Fibroblast of skin of right quadriceps (primary cell): ENCODE measurements at places on chromosomes 4 and X.
A peak's percentile ranks its signal among the peaks of the same experiment; 100 is the strongest.

GRCh38 chr4:129136433-129136832 lies 40.5 kb downstream of the C4orf33 start:
- no peak for DNase-seq

DNA sequence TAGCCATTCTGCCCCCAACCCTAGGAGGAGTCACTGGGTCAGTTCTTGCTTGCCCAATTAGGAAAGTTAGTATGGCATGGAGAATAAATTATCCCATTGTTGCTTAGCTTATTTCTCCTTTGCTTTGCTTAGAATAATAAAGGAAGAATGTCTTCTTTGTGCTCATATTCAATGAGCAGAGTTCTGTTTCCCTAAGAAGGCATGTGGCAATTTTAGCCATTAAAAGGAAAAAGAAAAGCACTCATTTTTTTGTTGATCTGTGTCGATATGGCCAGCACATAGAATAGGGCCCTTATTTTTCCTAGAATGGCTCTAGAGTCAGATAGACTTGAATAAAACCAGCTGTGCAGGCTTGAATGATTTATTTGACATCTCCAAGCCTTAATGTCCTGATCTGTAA lies 166.4 kb upstream of the PPARGC1A start:
- no peak for DNase-seq

DNA sequence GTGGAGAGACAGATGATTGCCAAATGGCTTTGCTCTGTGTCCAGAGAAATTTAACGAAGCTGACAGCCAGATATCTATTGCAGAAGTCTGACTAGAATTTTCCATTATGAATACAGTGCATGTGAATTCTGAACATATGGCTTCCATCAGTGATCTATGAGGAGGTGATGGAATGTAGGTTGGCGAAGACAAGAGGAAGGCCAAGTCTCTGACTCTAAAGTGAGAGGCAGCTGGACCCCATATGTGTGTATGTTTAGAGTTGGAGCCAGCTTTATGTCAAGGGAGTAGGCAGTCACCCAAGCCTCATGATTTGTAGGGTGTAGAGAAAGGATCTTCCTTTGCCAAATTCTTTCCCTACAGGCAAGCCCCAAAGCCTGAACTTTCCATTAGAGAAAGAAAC lies 76.2 kb upstream of the TEX13D start:
- peak; percentile 96 for DNase-seq

DNA sequence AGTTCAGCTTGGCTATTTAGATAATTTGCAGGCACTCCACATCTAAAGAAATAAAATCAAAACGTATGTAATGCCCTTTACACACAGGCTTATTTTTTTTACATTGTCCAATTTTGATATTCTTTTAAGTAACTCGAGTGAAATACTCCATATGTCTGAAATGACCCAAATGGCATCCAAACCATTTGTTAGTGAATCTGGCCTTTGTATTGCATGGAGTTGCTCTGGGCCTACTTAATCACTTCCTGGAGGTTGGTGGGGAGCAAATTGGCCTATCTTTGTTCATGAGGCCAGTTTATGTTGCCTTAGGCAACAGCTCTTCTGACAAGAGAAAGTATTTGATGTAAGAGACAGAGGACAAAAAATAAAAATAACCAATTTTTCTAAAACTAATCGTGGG lies 47.6 kb upstream of the TMEM131L start:
- peak; percentile 38 for DNase-seq

DNA sequence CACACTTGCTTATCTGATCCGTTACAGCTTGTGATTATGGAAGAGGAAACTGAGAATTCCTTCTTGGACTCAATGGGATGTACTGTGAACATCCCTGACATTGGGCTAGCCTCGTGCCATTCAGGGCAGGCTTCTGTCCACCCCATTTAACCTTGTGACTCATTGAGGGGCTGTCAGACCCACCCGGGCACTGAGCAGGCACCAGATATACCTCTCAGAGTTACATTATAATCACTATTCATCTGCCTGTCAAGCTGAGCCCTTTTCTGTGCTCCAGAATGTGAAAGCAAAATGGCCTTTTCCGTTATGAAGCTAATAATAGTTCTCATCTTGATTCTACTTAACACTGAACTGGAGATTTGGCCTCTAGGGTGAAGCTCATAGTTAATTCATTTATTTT lies 170.6 kb upstream of the SCML1 start:
- no peak for DNase-seq
